Kidney capillary endothelial cell (primary cell): ENCODE measurements at places on chromosomes 2 and 18.
A peak's percentile ranks its signal among the peaks of the same experiment; 100 is the strongest.

- DNase-seq = no peak
These were observed 60.5 kb downstream of the KLHL29 start for GRCh38 chr2:23445450-23445868.

- DNase-seq = no peak
These were observed 16.1 kb upstream of the FARP2 start for GRCh38 chr2:241339839-241340630.

- no peak for DNase-seq
These were observed 123.5 kb downstream of the PLEKHM3 start for GRCh38 chr2:207901829-207902228.

DNA sequence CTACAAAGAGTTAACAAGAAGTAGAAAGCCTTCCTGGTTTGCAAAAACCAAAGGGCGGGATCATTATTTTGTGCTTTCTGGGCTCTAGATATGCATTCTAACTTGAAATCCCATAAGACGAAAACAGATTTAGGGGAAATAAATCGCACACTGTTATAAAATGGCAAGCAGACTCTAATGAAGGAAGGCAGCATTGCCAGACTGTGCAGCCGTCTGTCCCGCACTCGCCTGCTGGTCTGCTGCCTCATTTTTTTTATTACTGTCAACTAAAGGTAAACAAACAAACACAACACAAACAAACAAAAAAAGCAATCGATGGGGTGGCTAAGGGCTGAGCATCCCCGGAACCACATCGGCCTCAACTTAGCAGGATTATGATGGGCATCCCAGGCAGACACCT is 24.4 kb downstream of the ZNF521 start:
- DNase-seq = no peak

DNA sequence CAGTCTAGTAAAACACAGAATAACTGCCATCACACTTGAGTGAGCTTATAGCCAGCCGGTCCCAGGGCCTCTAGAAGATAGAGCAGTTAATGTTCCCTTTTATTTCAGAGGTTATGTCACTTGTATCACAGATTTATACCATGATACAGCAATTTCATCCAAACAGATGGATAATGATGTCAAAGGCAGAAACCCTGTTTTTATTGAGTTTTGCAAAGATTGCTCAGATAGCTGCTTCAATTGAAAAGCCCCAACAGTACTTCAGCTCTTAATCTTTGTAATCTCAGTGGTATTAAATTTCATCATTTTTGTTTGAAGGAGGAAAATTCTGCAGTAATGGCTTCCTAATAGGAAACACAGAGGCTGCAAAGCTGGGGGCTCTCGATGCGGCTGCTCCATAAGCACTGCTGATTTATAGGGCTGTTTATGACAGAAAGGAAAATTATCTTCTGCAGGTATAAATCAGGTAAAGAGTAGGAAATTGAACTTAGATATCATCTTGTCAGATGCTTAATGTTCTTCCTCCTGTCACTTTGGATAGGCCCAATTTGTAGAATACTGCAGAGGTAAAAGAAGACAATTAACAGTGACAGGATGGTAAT is 112.3 kb downstream of the LNPK start:
- DNase-seq = no peak

DNA sequence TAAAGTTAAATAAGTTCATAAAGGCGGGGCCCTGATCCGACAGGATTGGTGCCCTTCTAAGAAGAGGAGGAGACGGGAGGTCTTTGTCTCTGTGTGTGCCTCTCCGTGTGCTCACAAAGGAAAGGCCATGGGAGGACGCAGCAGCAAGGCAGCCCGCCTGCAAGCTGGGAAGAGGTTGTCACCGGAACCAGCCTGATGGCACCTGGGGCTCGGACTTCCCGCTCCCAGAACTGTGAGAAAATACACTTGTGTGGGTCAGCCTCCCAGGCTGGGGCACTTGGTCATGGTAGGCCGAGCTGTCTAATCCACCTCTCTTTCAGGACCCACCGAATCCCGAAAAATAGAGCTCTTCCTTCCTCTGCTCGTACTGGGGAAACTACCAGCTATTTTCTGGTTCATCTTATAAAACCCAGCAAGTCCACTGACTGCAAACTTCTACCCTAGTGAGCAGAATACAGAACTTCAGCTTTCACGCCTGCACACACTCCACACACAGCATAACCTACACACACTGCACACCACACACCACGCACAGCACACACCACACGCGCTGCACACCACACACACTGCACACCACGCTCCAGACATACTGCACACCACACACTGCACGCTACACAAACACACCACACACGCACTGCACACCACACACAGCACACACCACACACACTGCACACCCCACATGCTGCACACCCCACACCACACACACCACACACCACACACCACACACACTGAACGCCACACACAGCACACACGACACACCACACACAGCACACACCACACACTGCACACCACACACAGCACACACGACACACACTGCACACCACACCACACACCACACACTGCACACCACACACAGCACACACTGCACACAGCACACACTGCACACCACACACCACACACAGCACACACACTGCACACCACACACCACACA is 58.1 kb downstream of the ASB1 start:
- DNase-seq = no peak

DNA sequence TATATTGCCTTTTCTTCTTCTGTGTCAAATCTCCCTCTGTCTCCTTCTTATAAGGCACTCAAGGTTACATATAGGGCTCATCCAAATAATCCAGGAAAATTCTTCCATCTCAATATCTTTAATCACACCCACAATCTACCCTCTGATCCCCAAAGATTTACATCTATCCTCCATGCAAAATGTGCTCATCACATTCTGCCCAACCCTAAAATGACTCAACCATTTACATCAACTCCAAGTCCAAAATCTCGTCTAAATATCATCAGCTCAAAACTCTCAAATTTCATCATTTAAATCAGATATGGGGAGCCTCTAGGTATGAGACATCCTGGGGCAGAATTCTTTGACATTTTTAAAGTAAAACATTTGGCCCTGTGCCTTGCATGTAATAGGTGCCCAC is 1349.8 kb downstream of the SUCLG1 start:
- DNase-seq = no peak

DNA sequence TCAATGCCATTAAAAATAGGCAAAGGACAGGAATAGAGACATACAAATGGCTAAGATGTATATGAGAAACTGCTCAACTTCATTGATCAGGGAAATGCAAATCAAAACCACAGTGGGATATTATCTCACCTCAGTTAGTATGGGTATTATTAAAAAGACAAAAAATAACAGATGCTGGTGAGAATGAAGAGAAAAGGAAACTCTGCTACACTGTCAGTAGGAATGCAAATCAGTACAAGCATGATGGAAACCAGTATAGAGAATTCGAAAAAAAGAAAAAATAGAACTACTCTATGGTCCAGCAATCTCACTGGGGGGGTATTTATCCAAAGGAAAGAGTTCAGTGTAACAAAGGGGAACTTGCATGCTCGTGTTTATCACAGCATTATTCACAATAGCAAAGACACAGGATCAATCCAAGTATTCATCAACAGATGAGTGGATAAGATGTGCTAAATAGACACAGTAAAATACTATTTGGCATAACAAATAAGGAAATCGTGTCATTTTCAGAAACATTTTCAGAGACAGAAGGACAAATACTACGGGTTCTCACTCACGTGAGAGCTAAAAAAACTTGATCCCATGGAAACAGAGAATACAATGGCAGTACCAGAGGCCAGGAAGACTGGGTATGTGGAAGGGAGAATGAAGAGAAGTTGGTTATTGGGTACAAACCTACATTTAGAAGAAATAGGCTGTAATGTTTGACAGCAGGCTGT is 60.6 kb downstream of the CCDC74A start:
- DNase-seq = no peak

- DNase-seq = no peak
These were observed 875 bp downstream of the C18orf63 start for GRCh38 chr18:74316257-74317170.

GRCh38 chr18:48602759-48603390 is 64.0 kb downstream of the CTIF start:
- DNase-seq = no peak

DNA sequence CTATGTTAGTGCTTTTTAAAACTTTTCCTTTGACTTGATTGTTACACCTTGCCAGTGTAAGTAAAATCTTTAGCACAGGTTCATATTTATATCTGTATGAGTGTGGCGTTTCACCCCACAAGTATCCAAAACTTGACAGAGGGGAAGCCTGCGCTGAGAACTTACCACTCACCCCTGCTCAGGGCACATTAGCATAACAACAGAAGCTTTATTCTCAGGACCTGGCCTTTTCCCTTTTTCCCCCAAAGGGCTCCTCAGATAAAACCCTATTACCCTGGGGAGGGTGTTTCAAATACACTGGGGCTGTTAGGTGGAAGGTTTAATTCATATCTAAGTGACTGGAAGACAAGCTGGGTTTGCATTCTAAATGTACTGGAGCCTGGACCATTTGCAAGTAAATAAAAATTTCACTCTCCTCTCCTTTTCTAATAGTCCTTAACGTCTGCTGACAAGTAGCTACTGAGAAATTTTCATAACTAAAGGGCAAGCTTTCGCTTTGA is 276.6 kb downstream of the RNF152 start:
- no peak for DNase-seq

- DNase-seq = no peak
These were observed 1.0 kb downstream of the IRS1 start for GRCh38 chr2:226798422-226799210.

DNA sequence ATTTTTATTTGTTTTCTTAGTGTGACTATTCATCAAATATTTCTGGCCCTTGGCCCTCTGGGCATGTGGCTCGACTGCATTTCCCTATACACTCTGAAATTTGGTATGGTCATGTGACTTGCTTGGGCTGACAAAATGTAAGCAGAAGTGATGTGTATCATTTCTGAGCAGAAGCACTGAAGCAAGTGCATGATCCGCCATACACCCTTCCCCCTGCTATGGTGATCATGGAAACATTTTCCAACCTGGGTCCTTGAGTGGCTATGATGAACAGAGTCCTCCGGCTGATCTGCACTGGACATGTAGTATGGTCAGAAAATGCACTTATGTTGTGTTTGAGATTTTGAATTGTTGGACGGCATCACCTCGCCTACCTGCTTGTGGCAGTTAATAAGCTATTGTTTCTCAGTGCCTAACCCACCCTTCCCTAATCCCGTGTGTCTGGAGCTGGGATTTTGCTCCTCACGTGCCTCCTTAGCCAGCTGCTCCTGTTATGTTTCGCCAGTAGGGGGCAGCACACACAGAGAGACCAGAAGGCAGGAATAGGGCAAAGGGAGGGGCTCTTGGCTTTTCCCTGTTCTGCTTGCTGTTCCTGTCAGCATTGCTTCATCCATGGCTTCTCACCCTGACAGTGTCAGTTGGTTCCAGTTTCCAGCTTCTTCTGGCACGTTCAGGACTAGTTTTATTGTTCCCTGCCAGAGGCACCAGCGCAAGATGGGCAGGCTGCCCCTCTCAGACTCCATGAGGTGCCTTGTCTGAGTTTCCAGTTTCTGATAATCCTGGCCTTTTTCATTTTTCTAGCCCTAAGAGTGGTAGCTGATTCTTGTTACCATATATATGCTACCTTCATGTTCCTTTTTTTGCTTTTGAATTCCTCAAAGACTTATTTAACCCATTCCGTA is 207.4 kb downstream of the ARL6IP6 start:
- peak; percentile 51 for DNase-seq

- DNase-seq = no peak
These were observed 101.9 kb downstream of the CDH20 start for GRCh38 chr18:61435064-61435652.

GRCh38 chr18:76530391-76530790 is 35.3 kb upstream of the ZNF516 start:
- no peak for DNase-seq

DNA sequence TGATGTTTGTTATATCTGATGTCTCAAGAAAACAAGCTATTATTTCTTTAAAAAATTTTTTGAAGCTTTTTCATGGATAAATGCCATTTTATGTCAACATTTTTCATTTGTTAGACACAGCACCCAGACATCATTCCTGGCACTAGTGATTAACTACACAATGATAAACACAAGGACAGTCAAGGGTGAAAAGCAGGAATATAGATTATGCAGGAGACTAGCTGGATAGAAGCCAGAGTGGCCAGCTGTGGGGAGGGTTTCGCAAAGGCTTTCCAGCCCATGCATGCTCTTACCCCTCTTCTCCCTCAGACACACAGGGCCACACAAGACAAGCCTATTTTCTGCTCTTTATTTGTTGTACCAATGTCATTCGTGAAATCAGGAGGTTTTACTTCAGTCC is 127.1 kb upstream of the TTC39C start:
- no peak for DNase-seq

DNA sequence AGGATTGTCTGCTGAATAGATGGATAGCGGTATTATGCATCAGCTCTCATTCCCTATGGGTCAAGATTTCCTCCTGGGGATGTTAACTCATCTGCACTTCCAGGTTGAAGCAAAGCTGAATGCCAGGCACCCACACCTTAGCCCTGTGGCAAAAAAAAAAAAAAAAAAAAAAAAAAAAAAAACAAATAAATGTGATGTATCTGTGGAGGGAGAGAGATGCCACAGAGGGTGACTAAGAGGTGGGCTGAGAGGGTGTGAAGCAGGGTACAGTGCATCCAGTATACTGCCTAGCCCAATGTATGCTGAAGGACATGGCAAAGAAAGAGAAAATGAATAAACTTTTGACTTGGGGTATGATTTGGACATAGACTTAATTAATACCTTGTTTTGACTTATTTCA is 91.4 kb downstream of the COPS8 start:
- DNase-seq = no peak

DNA sequence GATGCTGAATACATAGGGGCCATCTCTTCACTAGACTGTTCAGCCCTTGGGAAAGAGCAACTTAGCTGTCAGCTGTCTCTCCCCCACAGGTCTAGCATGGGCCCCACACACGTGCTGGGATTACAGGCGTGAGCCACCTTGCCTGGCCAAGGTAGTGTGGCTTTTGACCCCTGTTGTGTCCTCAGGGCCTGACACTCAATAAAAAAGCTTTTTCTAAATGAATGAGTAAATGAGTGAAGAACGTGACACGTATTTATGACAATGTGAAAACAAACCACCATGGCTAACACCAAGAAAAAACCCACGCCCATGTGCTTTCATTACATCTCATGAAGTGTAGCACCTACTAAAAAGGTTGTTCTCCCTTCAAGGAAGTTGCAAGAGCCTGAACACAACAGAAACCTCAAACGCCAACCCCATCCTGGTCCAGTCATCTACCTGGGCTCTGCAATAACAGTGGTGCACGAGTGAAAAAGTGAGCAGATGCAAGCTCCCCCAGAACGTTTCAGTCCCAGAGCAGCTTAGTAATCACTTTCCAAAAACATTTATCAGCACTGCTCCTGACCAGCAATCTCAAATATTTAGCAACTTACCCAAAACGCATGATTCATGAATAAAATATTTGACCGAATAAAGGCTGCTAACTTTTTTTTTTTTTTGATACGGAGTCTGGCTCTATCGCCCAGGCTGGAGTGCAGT is 3.4 kb downstream of the WDFY1 start:
- DNase-seq = no peak

- DNase-seq = peak; percentile 90
These were observed 431 bp upstream of the SEC11C start for GRCh38 chr18:59139291-59139614.

- DNase-seq = no peak
These were observed 89.5 kb upstream of the STK39 start for GRCh38 chr2:168336786-168337388.
